ENCODE measurements at places on chromosomes 7 and 10.

DNA sequence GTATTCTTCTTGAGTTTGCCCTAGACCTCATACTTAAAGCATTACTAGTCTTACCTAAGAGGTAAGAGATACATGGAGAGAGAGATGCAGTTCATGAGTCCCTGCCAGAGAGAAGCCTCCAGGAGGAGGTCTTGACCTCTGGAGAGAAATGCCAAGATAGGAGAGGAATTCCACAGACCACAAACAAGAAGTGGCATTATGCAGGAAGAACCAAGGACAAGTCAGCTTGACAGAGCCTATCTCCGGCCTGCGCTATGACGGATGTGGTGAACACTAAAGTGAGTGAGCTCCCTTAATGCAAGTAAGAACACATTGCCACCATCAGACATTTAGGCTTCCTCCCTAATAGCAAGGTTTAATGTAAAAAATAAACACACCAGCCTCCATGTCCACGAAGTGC is 27.9 kb upstream of the COL1A2 start:
- DNase-seq, result no peak

GRCh38 chr10:111199587-111199986 is 122.8 kb downstream of the ADRA2A start:
- DNase-seq, result no peak

- no peak for DNase-seq
These were observed 209.0 kb downstream of the ACTR3B start for GRCh38 chr7:152968514-152968913.

DNA sequence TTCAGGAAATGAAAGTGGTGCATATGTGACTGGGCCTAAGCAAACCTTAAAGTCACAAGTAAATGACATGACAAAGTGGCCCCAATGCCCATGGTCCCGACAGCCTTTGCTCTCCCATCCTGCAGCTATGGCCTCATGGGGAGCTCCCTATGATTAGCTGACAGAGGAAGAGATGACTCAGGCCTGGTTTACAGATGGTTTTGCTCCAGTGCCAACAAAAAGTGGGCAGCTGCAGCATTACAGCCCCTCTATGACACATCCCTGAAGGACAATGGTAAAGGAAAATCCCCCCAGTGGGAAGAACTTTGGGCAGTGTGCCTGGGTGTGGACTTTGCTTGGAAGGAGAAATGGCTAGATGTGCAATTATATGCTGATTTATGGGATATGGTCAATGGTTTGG is 105.1 kb upstream of the ADCY1 start:
- no peak for DNase-seq

GRCh38 chr7:33237036-33237435 is 107.7 kb downstream of the BBS9 start:
- no peak for DNase-seq

GRCh38 chr7:24441314-24442027 is 131.8 kb upstream of the PALS2 start:
- DNase-seq, result no peak

- DNase-seq, result no peak
These were observed 1.2 kb downstream of the MAPK8 start for GRCh38 chr10:48307711-48308018.

- no peak for DNase-seq
These were observed 5.2 kb upstream of the HTR7 start for GRCh38 chr10:90862908-90863514.

DNA sequence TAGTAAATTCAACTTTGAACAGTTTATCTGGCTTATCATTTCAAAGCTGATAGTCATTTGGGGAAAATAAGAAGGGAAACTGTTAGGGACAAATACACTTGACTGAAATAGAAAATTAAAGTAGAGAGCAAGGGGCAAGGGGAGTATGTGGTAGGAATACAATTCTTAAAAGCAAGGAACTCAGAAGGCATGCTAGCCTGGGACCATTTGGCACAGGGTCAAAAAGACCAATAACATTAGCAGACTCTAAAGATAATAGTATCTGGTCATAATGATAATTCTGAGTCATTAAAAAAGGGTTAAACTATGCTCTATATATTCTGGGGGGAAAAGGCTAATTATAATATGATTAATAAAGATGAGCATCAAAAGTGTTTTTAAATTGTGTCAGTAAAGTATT is 112.2 kb downstream of the CNOT4 start:
- DNase-seq, result no peak

DNA sequence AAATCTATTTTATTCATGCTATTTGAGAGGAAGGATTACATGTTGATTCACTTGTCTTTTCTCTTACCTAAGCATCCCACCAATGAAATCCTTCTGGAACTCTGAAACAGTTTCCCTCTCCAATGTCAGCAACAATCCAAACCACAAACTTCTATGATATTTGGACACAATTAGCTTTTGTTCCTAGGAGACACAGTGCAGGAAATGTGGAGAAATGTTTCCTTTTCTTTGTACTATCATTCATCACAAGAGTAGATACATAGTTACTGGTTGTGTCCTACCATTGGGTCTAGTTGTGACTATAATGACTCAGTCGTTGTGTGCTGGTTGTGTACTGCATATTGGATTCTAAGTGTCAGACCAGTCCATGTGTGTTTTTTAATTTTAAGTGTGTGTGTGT is 156.8 kb upstream of the MAGI2 start:
- DNase-seq, result no peak

- no peak for DNase-seq
These were observed 34.6 kb upstream of the HSPA12A start for GRCh38 chr10:116777006-116777405.

DNA sequence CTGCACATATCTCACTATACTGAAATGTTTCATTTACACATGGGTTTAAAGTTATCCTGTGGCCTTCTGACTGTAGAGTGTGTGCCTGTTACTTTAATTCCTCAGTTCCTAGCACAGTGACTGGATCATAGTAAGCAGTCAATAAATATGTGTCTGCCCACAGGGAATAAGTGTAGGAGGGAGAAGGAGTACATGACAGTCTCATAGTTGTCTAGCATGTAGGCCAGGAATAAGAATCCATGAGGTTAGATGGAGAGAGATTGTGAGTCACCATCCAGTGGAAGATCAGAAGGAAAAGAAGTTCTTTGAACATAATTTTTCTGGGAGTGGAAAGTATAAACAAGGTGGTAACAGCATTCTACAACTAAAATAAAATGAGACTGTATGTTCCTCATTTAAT is 36.6 kb upstream of the SEMA3A start:
- DNase-seq, result no peak

GRCh38 chr7:45077579-45077978 is 11.2 kb downstream of the NACAD start:
- no peak for DNase-seq

- no peak for DNase-seq
These were observed 177.7 kb downstream of the ACTR3B start for GRCh38 chr7:152937282-152937681.

DNA sequence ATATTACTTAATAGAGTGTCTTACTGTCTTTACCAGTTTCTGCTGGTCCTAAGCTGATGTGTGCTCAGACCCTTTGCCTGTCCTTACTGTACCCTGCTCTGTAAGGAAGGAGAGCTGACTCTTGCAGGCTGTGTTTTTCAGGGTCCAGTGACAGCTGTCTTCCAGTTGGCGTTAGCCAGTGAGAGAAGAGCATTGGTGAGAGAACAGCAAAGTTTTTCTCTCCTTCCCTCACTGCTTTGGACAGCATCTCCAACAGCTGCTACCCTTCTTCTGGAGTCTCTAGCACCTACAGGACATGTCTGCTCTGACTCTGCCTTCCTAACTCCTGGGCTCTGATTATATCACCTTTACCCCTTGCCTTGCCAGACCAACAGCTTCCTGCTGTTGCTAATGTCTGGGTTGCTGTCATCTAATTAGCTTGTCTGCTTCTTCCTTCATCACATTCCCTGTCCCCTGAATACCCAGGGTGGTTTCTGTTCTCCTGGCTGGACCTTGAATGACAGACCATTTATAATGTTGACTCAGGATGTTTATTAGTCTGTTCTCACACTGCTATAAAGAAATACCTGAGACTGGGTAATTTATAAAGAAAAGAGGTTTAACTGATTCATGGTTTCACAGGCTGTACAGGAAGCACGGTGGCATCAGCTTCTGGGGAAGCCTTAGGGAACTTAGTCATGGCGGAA is 23.5 kb upstream of the PANK1 start:
- no peak for DNase-seq

DNA sequence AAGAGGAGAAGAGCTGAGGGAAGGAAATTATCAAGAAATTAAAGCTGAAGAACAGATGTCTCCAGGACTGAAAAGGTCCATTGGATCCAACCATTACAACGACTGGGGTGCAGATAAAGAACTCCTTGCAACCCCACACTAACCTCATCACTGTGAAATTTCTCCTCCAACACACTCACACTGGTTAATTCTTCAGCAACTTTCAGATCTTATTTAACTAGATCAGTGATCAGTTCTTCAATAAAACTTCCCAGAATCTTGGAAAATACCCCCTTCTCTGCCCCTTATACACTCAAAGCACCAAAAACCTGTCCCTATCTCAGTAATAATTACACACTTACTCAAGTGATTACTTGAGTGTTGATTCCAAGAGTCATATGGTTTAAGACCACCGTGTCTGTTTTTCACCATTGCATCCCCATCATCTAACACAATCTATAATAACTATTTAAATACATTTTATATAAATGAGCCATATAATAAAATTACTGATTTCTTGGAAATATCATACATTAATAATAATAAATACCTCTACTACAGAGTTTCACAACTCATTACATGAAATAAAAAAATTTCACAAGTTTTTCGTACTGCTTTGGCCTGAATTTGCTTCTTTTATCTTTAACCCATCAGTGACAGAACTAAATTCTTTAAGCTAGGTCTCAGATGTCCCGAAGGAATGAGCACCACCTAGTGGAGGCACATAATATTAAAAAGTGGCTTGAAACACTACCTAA is 123.7 kb downstream of the MPP7 start:
- no peak for DNase-seq

DNA sequence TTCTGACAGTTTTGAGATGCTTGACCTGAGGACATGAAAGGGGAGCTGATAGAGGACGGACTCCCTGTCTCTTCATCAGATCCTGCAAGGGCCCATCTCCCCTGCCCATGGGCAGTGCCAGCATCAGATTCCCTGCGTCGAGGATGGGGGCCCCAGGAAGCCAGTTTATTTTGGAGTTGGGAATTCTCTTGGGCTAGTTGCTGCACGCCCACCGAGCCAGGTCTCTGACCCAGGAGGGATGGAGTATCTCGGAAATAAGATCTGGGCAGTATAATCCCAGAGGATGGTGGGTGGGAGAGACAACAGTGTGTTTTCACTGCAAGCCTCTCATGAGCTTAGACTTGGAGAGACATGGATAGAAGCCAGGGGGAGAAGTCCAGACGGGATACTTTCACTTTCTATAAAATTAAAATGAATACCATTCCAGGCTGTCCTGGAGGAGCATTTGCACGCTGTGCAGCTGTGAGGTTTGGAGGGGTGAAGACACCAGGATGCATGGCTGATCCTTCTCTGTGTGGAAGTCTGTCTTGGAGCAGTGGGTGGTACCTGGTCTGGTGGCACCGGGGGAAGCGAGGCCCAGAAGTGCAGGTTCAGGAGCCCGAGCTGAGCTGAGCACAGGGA is 25.8 kb downstream of the DOCK1 start:
- DNase-seq, result no peak

- no peak for DNase-seq
These were observed 21.8 kb downstream of the ELFN1 start for GRCh38 chr7:1691601-1692514.

- no peak for DNase-seq
These were observed 175.7 kb downstream of the GFRA1 start for GRCh38 chr10:116097239-116097784.
